ENCODE measurements at places on chromosomes 5 and 9.

- DNase-seq = no peak
These were observed 5.0 kb downstream of the RELL2 start for GRCh38 chr5:141641634-141642267.

DNA sequence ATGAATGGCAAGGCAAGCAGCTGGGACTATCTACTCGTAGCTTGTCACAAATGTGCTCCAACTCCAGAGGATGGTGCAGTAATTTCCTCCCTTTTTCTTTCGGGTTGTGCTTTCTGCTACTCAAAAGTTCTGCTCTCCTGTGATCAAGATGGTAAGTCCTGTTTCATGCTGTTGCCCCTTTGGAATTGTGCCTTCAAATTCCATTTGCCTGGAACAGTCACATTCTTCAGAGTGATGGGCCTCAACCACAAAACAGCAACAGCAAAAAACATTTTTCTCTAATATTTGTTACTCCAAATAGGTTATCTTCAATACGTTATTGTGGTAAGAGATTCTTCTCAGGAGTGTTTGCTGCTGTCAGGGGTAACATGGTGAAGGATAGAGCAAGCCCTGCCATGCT, 209.3 kb downstream of the PALM2AKAP2 start:
- no peak for DNase-seq

- peak; percentile 38 for DNase-seq
These were observed at the start of gene PRLR for GRCh38 chr5:35230038-35230611. Gene PRLR (minus strand): TSS chr5:35230487. CDS start chr5:35089620, 140,867 bp downstream.

GRCh38 chr5:172751761-172752510, 19.1 kb downstream of the DUSP1 start:
- peak; percentile 20 for DNase-seq

GRCh38 chr5:149549461-149550267, 1.6 kb downstream of the CSNK1A1 start:
- DNase-seq = peak; percentile 46

GRCh38 chr5:83711982-83712601, 8.6 kb downstream of the HAPLN1 start:
- DNase-seq = no peak

Data from left hindlimb (tissue), 1 donor.